ENCODE measurements at places on chromosomes 13 and 19. TPM values are rescaled to one million over a fixed set of nuclear protein-coding genes. Genes with fewer than 3 reads are reported as not detected.

The ZNF536 gene
- total RNA-seq: 2.2 TPM

The OR10H1 gene
- not detected for total RNA-seq

DNA sequence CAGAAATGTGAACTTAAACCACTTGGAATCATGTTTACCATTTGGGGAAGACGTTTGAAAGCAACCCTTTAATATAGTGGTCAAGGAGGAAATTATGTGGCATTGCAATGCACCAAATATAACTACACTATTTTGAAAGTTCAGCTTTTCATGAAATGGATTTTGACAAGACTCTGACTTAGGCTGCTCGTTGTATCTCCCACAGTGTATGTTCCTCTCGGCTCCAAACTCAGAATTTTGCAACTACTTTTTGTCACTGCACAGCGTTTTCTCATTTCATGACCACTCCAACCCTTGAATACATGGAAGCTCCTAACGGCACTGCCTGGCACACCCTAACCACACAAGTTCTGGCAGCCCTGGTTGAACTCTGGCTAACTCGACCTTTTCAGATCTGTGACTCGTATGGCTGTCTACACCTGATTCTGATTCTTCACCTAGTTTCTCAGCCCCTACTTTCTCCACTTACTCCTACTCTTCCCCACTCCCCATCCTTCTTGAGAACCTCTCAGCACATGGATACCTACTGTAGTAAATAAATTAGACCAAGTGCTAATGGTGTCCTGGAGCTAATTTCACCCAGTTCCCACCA, 7.0 kb upstream of the POMP start:
- DNase-seq: no peak

The GARIN5B gene
- total RNA-seq: not detected

- DNase-seq: peak; percentile 65
These were observed 324.3 kb downstream of the ZNF536 start for GRCh38 chr19:30696514-30696913.

The RNF113B gene
- total RNA-seq: not detected

DNA sequence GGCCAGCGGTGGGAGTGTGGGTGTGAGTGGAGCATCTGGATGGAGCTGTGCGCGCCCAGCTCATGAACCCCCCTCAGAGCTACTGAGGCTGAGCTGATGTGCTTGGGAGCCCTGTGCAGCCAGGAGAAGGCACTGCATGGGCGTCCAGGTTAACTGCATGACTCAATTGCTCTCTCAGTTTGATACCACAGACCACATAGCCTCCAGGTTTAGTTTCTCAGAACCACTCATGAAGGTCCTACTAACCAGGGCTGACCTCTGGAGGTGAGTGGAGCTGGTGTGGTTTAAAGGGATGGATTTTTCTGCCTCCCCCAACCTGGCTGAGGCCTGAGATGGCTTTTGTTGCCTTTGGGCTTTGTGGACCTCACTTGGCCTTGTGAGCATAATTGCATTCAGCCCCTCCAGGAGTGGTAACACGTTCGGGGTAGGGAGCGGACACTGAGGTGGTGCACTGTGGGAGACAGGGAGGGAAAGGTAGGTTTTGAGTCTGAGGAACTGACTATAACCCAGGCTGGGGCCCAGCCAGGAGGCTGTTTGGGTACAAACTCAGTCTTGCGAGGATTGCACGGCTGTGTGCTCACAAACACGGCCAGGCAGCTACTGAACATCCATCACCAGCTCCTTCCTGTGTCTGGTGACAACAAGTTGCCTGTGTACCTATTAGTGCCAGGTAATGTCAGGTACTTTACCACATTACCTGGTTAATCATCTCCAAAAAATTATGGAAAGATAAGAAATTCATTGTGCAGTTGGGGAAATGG, 97.5 kb downstream of the RGCC start:
- no peak for DNase-seq

DNA sequence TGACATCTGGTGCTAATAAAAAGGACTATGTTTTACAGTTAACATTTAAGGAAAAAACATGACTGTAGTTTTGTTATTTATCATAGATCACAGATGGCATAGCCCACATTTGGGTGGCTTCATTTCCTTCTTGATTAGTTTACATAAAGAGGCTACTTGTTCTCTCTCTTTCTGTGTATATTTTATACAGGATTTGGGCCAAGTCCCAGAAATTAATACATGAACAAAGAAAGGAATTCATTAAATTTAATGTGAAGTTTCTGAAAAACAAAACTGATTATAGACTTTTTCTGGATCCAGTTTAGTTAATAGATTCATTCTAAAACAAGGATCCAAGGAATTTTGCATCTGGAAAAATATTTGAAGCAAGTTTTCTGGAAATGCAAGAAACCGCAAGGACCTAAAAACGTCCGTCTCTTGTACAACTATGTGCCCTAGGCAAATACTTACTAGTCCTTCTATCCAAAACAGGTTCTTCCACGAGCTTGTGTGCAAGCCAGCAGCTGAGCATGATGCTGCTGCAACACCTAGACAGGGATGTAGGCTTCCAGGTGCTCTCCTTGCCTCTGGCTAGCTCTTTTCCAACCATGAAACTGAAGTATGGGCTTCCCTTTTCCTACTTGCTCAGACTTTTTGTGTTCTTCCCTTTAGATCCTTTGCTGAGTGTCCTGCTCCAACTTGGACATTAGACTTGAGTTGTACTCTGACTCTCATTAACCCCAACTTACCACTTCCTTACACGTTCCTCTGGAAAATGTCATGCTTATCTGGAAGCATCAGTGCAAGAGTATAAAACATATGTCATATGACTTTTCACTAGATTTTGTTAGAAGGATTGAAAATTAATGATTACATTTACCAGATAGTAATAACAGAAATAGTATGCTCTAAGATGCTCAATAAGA, 161.5 kb upstream of the STARD13 start:
- DNase-seq: no peak

GRCh38 chr13:76019421-76020044, 383.4 kb downstream of the LMO7 start:
- peak; percentile 51 for DNase-seq

Measured in Right ventricle myocardium inferior (tissue), 1 donor.